ENCODE measurements at places on chromosomes 7 and 10.

GRCh38 chr7:23810099-23810498 is 100.1 kb downstream of the STK31 start:
- DNase-seq, result no peak

DNA sequence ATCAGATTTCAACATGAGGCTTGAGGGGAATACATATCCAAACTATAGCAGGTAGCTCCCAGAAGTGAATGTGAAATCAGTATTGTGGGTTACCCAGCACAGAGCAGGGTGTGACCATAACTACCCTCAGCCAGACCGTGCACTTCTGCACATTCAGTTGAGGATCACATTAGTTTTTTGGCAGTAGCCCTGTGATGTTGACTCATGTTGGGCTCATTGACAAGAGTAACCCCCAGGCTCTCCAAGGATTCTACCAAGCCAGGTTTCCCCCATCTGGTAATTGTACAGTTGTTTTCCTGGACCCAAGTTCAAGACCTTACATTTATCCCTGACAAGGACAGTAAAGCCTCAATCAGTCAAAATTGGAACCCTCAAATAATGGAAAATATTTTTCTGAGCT is 11.7 kb upstream of the CPA4 start:
- DNase-seq, result no peak

DNA sequence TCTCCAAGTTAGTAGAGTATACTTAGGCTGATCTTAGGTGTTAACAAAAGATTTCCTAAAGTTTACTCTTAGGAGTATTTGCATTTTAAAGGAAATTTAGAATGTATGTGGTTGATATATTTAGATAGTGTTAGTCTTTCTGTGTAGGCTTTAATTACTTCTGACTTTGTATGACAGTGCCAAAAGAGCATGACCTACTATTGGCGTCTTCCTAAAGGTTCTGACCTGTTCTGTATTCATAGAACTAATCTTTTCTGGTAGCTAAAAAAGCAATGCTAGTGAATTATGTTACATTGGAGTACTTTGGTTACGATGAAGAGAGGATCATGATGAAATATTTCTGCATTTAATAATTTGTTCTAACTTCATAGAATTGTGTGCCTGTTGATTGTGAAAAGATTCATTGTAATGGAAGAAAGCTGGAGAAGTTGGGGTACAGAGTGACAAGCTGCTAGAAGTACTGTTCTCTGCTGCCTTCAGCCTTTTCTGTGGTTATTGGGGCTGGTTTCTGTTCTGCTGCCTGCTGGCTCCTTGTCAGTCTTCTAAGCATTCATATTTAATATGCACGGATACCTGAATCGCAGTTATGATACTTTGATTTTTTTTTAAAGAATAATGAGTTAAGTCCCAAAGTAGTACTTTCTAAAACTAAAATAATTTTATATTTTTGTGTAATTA is 13.2 kb downstream of the WAC start:
- DNase-seq, result no peak

- no peak for DNase-seq
These were observed 30.6 kb upstream of the GDI2 start for GRCh38 chr10:5843686-5844344.

- no peak for DNase-seq
These were observed 35.6 kb downstream of the TAF3 start for GRCh38 chr10:7853890-7854289.

- no peak for DNase-seq
These were observed 201.8 kb downstream of the TCERG1L start for GRCh38 chr10:131109726-131110125.

DNA sequence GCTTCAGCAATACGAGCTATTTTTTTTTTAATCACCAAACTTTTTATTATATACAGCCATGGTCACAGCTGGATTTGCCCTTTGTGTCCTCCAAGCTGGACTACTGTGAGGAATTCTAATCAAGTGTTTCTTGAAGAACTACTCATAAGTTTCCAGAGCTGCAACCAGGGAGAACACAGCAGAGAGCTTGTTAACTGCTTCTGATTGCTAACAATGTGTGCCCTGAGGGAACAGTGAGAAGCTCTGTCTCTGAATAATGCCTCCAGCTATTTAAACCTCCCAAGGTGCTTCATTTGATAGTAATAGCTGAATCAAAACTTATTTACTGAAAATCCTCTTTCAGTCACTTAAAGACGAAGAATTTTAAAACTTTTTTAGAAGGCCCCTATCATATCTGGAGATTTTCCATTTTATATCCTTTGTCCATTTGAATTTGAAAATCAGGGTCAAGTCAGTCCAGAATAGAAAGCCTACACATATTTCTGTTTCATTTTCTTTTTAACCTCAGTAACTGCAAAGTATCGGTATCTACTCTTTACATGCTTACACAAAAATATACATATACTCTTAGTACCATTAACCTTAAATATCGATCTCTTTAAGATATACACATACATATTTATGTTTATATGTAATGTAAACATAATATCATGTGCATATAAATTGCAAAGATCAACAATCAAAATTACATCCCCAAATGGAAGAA is 1024.2 kb downstream of the GRM8 start:
- DNase-seq, result no peak

Measured in naive thymus-derived CD8-positive, alpha-beta T cell (primary cell).